ENCODE measurements at places on chromosomes 11 and 22.

GRCh38 chr22:31173386-31174145 is 13.6 kb downstream of the RNF185 start:
- no peak for DNase-seq

DNA sequence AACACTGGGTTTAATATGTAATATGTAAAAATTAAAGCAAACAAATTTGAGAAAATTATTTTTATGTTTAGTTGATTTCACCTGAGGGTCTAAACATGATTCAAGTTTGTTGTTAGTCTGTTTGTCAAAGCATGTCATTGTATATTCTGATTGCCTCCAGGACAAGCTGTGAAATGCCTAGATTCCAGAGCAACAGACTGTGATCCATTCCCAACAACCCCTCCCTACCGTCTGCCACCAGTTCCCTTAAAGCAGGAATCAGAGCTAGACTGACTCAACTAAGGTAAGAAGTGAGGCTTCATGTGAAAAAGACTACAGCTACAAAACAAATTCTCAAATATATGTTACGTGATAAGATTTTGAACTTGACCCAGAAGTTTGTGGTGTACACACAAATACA is 304.2 kb downstream of the RAB38 start:
- DNase-seq, result no peak

GRCh38 chr11:66123902-66124301 is 53.8 kb downstream of the PACS1 start:
- DNase-seq, result no peak

GRCh38 chr11:72553706-72554105 is 119.4 kb upstream of the CLPB start:
- no peak for DNase-seq

DNA sequence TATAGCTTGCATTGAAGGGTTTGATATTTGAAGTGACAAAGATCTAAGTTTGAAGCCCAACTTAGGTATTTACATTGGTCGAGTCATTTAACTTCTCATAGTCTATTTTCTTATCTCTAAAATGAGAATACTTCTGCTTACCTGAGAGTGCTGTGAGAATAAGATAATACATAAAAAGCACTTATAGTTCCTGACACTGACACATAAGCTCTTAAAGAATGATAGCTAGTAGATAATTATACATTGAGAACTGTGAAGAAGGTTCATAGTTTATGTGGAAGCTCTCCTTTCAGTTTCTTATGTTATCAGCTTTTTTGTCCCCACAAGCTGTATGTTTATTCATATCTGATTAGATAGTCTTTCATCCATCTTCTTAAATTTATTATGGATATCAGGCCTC is 4.8 kb downstream of the PPME1 start:
- DNase-seq, result no peak

GRCh38 chr22:40473703-40474102 is 103.3 kb downstream of the SGSM3 start:
- no peak for DNase-seq

DNA sequence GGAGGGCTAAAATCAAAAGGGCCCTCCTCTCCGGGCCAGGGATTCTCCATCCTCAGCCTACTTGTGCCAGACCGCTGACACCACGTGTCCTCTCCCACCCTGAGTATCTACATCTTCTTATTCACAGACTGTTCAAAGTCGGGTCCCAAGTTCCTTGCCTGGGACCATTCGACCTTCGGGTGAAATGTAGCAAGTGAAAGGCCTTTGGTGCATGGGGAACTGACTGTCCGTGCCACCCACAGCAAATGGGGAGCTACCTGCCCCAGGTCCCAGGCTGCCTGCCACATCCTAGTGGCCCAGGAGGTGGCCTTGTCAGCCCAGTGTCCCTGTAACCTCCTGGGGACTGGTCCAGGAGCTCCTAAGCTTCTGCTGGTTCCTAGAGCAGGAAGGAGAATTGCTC is 67.3 kb downstream of the RTL6 start:
- no peak for DNase-seq

Measured in left renal cortex interstitium (tissue), 4 donors.